ENCODE measurements at places on chromosomes 1 and 21.

- no peak for DNase-seq
Observed at GRCh38 chr1:18805925-18806849, 53.3 kb downstream of the TAS1R2 start.

DNA sequence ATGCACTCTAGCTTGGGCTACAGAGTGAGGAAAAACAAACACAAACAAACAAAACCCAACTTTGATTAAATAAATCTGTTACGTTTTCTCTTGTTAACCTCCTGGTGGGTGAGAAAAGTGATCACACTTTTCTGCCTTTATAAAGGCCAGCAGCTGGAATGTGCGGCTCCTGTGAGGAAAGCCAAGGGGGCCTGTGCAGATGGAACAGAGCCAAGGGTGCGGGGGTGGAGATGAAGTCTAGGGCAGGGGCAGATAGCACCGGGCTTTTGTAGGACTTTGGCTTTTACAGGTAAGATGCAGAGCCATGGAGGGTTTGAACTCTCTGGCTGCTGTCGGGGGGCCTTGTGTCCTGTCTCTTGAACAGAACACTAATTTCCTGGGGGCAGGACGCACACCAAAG lies 40.7 kb upstream of the GPR37L1 start:
- no peak for DNase-seq

GRCh38 chr21:34100790-34101189 lies 27.4 kb downstream of the MRPS6 start:
- DNase-seq: no peak

DNA sequence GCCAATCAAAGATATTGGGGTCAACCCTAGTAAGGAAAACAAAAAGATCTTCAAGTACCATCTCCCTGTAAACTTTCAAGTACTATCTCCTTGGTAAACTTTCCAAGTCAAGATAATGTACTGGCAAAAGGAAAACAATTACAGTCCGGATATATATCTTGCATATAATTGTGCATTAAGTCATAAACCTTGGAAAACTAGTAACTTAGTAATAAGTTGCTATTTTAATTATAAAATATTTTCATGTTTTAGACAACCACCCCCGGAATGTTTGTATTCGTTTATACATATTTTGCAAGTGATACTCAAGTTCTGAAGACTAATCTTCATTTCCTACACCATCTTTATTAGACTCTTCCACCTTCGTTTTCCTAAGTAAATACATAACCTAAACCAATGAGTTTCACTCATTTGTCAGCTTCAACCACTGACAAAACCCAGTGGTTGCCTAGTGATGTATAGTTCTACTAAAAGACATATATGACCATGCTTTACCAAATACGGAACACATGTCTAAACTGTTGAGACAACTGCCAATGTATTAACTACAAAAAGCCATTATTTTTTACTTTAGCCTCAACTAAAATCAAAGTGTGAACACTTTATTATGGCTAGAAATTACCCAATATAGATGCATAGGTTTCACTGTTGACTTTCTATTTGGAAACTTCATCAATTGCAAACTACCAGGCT lies 1.7 kb downstream of the AKT3 start:
- no peak for DNase-seq

GRCh38 chr1:166302989-166303758 lies 136.4 kb upstream of the FAM78B start:
- DNase-seq: no peak

GRCh38 chr21:35427320-35428000 lies 378.4 kb upstream of the RUNX1 start:
- DNase-seq: no peak

GRCh38 chr1:81573458-81573857 lies 227.3 kb upstream of the ADGRL2 start:
- DNase-seq: no peak

DNA sequence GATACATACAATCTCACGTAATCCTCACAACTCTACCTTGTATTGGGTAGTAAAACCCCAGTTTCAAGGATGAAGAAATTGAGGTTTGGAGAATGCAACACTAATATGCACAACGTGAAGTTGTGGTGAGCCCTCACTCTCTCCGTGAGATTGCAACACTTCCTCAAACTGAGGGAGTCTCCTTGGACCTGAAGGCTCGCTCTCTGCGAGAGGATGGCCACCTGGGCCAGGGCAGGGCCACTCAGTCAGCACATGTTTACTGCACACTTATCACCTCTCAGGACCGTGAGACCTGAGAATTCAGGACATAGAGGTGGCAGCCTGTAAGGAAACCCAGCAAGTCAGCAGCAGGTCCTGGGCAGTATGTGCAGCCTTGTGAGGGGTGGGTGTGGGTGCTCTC lies 8.7 kb downstream of the SH3BP5L start:
- no peak for DNase-seq

DNA sequence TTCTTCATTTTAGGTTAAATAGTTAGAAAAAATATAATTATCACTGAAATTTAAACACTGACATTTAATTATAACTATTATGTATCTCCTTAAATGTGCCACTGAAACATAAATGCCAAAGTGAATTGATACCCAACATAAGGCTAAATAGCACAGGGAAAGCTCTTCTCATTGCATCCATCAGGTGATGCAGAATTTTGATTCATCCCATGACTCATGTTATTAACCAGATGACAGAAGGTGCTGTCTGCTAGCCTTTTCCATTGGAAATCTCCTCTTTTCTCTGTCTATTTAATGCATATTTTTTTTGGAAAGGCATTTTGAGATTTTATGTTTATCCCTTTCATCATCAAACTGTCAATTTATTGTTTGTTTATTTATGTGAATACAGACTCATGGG lies 136.8 kb downstream of the KCNK2 start:
- DNase-seq: no peak

GRCh38 chr1:217687511-217687910 lies 56.4 kb downstream of the SPATA17 start:
- DNase-seq: no peak

GRCh38 chr1:184801503-184801902 lies 46.8 kb upstream of the EDEM3 start:
- no peak for DNase-seq

DNA sequence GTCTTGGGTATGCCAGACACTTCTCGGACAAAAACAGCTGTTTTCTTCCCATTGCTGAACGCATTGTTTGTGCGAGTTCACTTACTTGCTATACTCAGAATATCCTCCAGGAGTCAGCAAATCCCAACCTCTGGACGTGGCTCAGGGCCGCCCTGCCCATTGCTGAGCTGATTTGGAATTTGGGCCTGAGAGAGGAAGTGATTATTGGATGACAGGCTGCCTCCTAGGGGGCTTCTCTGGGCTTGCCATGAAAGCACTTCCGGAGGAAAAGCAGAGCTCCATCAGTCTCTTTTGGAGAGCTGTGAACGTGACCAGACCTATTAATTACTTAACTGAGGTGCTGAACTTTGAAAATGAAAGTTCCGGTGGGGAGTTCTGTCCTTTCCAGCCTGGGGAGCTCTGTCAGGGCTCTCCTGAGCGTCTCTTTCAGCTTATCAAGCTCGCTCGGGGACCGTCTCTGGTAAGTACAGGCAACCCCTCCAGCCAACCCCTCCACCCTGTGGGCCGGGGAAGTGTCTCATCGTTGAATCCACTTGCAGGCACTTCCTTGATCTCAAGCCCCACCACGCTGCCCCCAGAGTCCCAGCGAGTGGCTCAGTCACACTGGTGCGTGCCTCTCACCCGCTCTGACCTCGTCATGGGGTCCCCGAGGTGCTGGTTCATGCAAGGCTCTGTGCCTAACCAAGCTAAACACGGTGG lies 76.9 kb downstream of the CLIC6 start:
- no peak for DNase-seq

DNA sequence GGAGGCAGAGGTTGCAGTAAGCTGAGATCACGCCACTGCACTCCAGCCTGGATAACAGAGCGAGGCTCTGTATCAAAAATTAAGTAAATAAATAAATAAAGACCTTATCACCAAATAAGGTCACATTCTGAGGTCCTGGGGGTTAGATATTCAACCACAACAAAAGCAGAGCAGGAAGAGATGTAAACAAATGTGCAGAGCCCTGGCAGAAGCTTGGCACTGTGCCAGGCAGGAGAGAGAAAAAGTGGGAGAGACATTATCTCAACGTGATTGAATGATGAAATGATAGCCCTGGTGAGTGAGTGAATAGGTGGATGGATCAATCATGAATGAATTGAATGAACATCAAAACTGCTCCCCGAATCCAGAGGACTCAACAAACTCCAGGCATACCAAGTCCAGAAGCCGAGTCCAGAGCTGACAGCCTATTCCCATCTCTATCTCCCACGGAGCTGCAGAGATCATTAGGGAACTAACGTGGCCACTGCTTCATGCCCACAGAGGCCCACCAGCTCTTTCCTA lies 150.7 kb downstream of the TOMM20 start:
- no peak for DNase-seq

DNA sequence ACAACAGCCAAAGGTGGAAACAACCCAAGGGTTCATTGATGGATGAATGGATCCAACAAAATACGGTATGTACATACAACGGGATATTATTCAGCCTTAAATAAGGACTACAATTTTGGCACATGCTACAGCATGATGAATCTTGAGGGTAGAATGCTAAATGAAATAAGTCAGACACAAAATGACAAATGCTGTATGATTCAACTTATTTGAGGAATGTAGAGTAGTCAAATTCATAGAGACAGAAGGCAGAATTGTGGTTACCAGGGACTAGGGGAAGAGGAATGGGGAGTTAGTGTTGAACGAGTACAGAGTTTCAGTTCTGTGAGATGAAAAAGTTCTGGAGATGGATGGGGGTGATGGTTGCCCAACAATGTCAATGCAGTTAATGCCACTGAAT lies 118.0 kb upstream of the PAXBP1 start:
- DNase-seq: no peak

DNA sequence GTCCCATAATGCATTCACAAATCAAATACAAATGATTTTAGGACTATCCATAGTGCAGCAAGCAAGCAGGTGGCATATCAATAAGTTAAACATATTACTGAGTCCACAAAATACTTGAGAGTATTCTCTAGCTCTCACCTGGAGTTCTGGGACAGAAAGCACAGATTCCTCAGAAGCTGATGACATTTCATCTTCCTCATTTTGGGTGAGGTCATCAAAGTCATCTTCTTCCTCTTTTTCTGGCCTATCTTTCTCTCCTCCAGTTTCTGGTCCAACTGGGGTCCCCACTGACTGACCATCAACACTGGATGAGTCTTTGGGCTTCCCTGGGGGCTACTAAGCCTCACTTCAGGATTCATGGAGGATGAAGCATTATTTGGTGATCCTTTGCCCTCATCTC lies 38.9 kb downstream of the YY1AP1 start:
- no peak for DNase-seq

DNA sequence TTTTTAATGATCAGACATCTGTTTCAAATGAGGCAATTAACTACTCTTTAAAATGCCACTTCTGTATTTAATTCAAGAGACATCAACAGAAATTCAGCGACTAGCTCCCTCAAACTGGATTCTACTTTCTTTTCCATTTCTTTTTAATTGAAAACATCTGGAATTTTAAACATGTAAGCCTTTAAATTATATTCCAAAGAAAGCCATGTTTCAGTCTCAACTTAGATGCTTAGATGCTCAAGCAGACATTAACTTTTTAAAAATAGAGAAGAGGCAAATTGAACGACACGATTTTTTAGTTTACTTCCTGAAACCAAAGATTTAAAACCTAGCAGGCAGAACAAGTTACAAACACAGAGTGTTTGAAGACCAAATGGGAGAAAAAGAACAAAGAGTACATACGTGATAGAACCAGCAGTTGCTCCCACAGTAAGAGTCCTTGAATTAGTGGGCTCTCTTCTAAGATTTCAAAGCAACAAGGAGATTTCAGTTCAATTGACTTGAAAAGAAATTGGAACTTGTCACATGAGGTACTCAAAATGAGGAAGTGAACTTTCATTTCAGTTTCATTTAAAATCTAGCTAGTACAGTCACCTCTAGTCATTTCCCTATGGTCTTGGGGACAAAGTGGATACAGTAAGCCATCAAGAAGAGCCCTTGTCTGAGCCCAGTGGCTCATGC lies at the start of gene CTSS:
CTSS (minus strand) TSS at position 483 of the 681 bp plus-strand sequence. CDS start 1,015 bp downstream, outside the sequence.
- DNase-seq: no peak

DNA sequence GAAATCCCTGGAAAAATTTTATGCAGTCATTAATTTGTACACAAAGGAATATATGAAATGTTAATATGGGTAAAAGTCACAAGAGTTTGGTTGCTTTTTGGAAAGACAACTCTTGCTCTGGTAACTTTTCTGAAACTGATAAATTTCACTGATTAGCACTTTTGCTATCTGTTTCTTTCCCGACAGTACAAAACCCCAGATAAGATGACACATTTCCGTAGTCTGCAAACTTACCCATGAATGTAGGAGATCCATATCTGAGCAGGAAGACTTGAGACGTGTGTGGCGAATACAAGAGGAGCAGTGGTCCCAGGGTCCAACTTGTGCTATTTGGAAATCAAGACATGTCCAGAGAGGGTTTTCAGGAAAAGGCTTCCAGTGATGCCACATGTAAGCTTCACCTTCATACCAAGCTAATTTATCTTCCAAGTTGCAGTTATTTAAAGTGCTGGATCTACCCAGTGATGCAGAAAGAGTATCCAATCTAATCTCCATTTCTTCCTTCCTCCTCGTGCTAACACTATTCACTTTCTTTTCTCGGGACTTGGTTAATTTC lies 35.9 kb upstream of the SAMSN1 start:
- DNase-seq: no peak

- no peak for DNase-seq
Observed at GRCh38 chr21:30306884-30307283, 13.2 kb downstream of the KRTAP26-1 start.

DNA sequence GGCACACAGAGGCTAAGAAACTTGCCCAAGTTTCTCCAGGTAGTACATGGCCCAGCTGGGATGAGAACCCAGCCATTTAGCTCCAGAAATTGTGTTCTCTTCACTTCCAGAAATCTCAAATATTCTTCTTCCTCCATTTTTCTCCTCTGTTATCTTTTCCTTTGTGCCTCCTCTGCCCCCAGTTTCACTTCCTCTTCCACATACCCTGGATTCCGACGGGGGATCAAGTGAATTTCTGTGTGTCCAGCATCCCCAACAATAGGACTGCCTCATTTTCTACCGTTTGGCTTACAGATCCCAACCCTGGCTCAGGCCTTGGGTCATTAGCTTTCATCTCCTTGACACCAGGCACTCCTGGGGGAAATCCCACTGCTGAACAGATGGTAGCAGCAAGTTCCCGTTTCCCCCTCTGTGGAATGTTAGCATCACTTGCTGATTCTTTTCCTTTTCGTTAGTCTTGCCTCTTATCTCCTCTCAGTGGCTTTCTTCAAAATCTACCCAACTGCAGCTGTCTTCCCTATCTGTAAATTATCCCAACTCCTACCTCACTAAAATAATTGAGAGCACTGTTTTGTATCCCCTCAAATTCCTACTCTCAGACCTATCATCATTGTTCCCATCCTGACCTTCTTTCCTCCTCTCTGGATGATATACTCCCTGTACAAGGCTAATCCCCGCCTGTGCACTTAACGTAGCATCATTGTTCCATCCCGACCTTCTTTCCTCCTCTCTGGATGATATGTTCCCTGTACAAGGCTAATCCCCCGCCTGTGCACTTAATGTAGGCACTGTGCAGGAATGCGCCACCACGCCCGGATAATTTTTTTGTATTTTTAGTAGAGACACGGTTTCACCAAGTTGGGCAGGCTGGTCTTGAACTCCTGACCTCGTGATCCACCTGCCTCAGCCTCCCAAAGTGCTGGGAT lies 36.5 kb downstream of the SCCPDH start:
- no peak for DNase-seq

- no peak for DNase-seq
Observed at GRCh38 chr1:182478238-182478637, 28.3 kb downstream of the RGSL1 start.
